Fibroblast of skin of scalp (primary cell): ENCODE measurements at places on chromosomes 6 and 20.

DNA sequence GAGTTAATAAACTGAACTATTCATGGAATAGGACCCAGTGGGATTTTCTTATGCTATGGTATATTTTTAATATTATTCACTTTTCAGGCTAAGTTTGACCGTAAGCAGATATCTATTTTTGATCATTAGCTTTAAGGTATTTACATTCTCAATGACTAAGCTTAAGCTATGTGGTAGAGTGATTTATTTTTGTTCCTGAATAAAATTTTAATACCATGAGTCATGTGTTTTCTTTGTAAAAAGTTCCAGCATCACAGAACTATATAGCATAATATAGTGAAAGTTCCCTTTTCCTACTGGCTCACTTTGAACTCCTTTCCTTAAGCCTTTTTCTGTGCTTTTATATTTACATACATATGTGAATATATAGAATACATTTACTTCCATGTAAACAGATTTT is 75.8 kb downstream of the BCKDHB start:
- DNase-seq, result peak; percentile 73

DNA sequence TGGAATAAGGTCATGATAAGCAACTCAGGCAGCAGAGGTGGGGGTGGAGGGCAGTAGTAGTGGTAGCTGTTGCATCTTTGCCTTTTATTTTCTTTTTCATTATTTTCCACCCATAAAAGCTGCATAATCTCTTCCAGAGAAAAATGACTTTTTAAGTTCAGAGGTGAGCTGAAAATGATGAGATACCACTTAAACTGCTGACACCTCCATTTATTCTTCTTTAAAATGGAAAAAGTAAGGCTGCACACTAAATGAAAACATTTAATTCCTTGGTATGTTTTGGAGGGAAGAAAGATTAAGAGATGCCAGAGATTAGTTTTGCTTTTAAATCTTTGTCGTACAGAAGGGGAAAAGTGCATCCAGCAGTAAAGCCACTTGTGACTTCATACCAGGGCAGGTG is 97.2 kb downstream of the ADTRP start:
- no peak for DNase-seq

- DNase-seq, result peak; percentile 17
Observed at GRCh38 chr6:110897433-110897832, 22.8 kb downstream of the AMD1 start.

- DNase-seq, result peak; percentile 47
Observed at GRCh38 chr6:116412270-116412669, 41.5 kb downstream of the DSE start.

GRCh38 chr20:4814696-4815252 is 93.1 kb downstream of the PRND start:
- no peak for DNase-seq

DNA sequence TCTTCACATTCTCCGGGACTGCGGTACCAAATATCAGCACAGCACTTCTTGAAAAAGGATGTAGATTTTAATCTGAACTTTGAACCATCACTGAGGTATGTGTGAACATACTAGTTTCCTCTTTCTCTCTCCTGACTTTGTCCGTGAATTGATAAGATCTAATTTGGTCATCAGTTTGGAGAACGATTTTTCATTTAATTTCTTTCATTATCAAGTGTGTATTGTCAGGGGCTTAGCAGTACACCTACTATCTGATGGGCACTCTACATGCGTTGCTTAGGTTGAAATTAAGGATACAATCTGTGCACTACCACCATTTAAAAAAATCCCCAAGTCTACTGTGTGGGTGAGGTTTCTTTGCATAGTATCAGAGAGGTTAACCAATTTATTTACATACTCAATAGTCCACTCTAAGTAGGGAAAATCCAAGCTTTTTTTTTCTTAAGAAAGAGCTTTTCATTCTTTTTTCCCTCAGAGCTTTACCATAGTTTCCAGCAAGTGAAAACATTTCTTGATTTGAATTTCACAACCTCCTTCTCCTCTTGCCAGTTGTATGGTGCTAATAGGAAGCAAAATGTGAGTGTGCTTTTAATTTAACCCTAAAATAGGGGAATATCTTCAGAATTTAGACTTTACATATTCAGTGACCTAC is 105.4 kb upstream of the ESR1 start:
- no peak for DNase-seq

DNA sequence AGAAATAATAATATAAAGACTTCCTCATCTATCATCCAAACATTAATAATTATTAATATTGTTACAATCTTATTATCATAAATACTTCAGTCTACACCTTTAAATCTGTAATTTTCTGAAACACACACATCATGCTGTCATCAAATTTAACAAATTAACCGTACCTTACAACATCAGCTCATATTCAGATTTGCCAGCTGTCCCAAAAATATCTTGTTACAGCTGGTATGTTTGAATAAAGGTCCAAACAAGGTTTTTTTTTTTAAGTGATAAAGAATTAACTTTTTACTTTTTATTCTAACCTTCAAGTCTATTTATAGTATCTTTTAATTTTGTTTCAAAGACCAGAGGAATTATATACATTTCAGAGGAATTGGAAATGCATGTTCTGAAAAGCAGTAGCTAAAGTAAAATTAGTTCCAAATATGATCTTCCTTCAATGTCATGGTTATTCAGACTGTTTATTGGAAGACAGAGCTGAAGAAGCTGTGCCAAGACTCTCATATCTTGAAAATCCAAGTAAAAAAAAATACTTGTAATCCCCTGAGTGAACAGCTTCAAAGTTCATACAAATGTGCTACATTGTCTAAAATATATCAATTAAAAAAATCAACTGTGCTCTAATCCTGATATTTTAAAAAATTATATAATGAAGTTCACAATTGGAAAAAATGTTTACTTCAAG is 161.7 kb upstream of the BMP5 start:
- DNase-seq, result no peak

GRCh38 chr6:156777577-156778453 is 637 bp downstream of the ARID1B start:
- peak; percentile 64 for DNase-seq

DNA sequence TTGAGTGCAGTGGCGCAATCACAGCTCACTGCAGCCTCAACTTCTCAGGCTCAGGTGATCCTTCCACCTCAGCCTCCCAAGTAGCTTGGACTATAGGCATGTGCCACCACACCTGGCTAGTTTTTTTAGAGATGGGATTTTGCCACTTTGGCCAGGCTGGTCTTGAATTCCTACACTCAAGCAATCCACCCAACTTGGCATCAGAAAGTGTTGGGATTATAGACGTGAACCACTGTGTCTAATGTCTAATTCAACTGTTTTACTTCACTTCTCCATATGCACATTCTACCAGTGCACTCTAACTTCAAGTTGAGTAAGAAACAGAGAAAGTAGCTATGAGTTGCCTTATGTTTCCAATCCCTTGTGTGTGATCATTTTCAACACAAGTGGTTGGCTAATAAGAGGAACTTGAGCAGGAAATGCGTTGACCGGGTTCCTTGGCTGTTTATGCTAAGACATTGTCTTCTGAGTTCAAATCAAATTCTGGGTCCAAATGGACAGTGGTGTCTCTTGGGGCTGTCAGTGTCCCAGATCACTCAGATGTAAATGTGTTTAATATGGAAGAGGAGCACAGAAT is 23.9 kb downstream of the ZNF337 start:
- no peak for DNase-seq

DNA sequence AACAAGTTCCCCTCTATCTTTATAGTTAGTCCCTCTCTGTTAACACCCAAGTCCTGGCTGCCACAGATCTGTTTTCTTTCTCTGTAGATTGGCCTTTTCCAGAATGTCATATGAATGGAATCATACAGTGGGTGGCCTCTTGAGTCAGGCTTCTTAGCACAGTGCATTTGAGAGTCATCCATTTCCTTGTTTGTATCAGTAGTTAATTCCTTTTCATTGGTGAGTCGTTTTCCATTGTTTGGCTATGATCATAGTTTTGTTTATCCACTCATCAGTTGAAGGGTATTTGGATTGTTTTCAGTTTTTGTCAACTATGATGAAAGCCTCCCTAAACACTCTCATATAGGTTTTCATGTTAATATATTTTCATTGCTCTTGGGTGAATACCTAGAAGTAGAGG is 248.3 kb downstream of the ARID1B start:
- peak; percentile 18 for DNase-seq

DNA sequence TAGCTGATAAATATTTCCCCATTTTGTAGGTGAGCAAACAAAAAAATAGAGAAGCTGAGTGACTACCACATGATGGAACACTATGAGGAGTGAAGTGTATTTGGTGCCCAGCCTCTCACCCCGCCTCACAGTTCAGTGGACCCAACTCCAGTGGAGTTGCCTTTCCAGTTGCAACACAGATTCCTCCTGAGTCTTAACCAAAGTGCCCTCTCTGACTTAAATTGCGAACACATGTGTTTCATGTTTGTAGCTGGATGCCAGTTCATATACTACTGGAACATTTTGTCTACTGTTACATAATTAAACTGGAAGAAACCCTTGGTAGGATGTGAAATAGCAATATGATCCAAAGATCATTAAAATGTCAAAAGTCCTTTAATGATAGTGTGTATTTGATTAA is 448.9 kb downstream of the COL12A1 start:
- DNase-seq, result no peak

DNA sequence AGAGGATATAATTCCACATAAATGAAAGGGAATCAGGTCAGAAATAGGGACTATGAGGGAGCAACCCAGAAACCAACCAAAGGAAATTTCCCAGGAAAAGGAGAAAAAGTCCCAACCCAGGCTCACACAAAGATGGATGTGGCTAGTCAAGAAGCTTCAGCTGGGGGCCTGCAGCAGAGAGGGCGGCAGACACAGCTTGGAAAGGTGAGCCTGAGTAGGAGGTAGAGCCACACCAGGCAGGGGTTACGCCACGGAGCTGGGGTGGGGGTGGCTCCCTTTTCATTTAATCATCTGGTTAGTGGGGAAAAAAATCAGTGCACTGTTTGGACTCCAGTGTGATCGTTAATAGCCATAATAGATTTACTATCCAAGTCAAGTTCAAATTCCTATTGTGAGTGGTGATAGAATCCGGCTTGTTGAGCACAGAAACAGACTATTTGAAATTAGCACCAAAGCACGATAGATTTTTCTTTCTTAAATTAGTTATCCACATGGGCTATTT is 220.6 kb downstream of the TPBG start:
- DNase-seq, result no peak

DNA sequence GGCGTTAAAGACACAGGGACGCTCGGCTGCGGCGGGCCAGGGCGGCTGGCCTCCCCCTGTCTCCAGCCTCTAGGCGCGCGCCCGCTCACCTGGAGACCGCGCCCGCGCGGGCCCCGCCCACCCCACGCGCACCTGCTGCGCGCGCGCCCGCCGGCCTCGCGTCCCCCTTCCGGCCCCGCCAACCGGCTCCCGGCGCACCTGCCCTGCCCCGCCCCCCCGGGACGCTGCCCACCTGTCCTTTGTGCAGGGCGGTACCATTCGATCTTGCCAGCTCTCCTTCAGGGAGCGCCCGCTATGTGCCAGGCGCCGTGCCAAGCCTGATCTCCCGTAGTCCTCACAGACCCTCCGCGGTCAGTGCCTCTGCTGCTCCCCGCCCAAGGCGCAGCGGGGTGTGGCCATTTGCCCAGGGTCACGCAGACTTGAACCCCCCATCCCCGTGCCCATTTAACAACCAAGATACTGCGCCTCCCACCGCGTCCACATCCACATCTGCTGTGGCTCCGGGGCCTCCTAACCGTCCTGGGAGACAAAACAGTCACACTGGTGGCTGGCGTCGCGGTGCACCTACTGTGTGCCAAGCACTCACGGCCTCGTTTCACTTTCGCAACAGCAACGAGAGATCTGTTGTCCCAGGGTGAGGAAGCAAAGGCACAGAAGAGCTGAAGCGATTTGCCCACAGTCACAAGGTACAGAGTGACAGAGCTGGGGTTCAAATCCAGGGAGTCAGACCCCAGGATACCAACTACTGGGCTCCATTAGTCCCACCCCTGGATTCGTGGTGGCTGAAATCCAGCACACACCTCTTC is 48.1 kb downstream of the NOL4L start:
- no peak for DNase-seq

- DNase-seq, result peak; percentile 95
Observed at GRCh38 chr6:169097381-169097959, 156.2 kb downstream of the THBS2 start.

GRCh38 chr6:156658966-156659821 is 118.0 kb upstream of the ARID1B start:
- DNase-seq, result no peak

DNA sequence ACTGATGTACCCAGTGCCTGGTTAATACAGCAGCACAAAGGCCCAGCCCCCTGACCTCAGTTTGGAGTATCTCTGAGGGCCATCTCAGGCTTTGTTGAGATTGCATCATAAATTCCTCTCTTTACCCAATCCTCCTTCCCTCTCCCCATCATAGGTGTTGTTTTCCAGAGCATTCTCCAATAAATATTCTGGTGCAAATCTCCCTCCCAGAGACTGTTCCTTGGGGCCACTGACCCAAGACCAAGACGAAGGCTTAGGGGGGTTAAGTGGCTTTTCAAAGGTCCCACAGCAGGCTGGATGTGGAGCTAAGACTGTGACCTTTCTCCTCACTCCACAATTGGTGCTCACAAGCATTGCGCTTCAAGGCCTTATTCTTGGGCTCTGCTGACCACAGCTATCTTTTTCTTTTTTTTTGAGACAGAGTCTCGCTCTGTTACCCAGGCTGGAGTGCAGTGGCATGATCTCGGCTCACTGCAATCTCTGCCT is 72.4 kb upstream of the ZMYND8 start:
- no peak for DNase-seq

GRCh38 chr6:42278131-42278853 is 60.6 kb upstream of the MRPS10 start:
- no peak for DNase-seq

- DNase-seq, result peak; percentile 48
Observed at GRCh38 chr6:106927531-106928398, 46.8 kb downstream of the CD24 start.

DNA sequence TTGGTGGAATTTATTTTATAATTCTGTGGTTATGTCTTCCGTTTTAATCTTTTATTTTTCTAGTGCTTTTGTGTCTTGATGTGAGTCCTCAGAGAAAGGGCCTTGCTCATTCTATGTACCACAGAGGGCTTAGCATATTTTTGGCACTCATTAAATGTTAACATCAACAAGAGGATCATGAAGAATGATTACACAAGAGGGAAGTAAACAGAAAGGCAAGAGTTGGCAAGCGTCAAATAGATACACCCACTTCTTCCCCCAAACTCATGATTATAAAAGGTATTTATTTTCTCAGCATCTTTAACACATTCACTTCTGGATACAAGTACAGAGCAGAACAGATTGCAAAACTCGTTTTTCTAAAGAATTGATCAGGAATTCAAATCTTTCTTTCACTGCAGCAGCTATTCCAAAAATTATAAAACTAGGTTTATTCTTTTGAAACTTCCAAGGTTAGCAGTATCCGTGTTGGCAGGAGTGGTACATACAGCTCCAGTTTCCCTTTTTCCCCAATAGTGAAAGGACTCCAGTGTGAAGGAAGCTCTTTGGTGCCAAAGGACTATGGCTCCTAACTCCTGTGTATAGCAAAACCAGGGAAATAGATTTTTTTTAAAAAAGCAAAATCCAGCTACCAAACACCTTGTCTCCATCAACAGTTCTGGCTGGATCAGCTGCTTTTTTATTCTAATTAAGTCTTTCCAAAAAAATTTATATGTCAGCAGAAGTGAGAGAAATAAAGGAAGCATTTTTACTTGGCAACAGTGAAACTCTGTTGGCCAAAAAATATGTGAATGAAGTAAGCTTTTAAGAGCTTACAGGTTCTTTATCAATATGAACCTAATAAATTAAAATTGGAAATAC is 221.9 kb downstream of the ADGRG6 start:
- DNase-seq, result no peak
